ENCODE measurements at places on chromosomes 2 and 18. TPM values are rescaled to one million over a fixed set of nuclear protein-coding genes. Genes with fewer than 3 reads are reported as not detected.

- H3K27ac ChIP-seq: no peak overlapping the region
- no peaks in the 10 kb centered on the region for H3K27me3 ChIP-seq
- no peak for DNase-seq
- no peak overlapping the region for H3K4me3 ChIP-seq
- H3K4me1 ChIP-seq: peaks cover 9% of the 10 kb centered on the region
These were observed 4.9 kb downstream of the NEB start for GRCh38 chr2:151729415-151729811.

Gene ZNF804A
- total RNA-seq: 0.08 TPM

DNA sequence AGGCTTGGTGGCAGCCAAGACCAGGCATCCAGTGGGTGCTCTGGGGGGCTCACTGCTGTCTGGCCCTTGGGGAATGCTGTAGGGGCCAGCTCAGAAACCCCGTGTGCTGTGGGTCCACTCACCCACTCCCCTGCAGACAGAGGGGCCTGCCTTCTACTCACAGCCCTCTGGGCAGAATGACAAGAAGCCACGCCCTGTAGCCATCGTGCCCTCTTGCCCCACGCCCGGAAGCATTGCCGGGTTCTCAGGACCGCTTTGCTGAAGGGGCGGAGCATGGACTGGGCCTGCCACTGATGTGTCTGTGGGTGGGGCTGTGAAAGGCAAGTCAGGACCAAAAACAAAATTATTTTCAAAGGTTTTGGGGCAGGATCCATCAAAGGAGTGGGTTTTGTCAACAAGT lies 27.8 kb downstream of the GLI2 start:
- peak; percentile 35 for DNase-seq
- H3K4me3 ChIP-seq: no peak overlapping the region
- no peaks in the 10 kb centered on the region for H3K4me1 ChIP-seq
- no peaks in the 10 kb centered on the region for H3K36me3 ChIP-seq
- H3K27me3 ChIP-seq: peaks cover 7% of the 10 kb centered on the region

GRCh38 chr18:3456686-3457069 lies 6.7 kb downstream of the TGIF1 start:
- peaks cover 33% of the 10 kb centered on the region for H3K4me1 ChIP-seq
- peak overlapping the region; percentile 25 for H3K27ac ChIP-seq
- DNase-seq: no peak
- H3K36me3 ChIP-seq: peaks cover 24% of the 10 kb centered on the region

Gene POTEC
- total RNA-seq: not detected

DNA sequence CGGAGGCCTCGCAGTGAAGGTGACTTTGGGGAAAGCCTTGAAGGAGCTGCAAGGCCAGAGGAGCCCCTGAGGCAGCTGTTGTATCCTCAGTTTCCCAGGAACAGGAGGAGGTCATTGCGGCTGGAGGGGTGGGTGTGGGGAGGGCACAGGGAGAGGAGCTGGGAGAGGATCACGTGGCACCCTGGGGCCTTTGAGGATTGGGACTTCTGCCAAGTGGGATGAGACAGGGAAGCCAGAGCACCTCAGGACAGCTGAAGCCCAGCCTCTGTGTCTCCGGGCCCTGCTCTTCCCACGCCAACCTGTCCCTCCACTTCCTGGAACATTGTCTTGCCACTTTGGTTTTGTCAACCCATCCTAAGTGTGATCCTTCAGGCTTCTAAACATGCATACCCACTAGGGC lies 19.4 kb upstream of the RRM2 start:
- peaks cover 6% of the 10 kb centered on the region for H3K36me3 ChIP-seq
- no peaks in the 10 kb centered on the region for H3K4me1 ChIP-seq
- no peak for DNase-seq

- peaks cover 8% of the 10 kb centered on the region for H3K36me3 ChIP-seq
- H3K4me1 ChIP-seq: peaks cover 41% of the 10 kb centered on the region
- H3K4me3 ChIP-seq: peak within 1 kb of the TSS; percentile 73
- H3K27me3 ChIP-seq: no peaks in the 10 kb centered on the region
- H3K27ac ChIP-seq: peak within 1 kb of the TSS; percentile 98
These were observed at the start of gene ARHGAP15 for GRCh38 chr2:143128681-143129580. Gene ARHGAP15, plus strand, starts transcription at chr2:143129419.

Gene SLC4A5
- 3.2 TPM for total RNA-seq

- peaks cover 23% of the 10 kb centered on the region for H3K4me1 ChIP-seq
- H3K27ac ChIP-seq: peak overlapping the region; percentile 35
- peaks cover 7% of the 10 kb centered on the region for H3K27me3 ChIP-seq
- peak overlapping the region; percentile 42 for H3K4me3 ChIP-seq
These were observed 21.9 kb upstream of the ICOS start for GRCh38 chr2:203914546-203915182.

DNA sequence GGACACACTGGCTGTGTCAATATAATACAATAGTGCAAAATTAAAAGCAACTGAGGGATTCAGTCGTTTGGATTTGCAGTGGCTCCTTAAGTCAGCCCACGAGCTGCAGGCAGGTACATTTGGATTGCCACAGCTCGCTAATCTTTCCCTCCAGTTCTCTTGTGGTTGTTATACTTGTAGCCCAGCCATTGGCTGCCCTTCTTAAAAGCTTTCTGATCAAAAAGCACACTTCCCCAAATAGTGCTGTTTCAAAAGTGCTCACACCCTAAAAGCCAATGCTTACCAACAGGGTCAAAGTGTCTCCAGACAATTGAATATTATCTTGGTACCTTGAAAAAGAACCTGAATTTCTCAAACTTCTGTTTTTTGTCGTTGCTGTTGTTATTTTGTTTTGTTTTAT lies 404.7 kb upstream of the FAM98A start:
- H3K4me3 ChIP-seq: no peak overlapping the region
- no peaks in the 10 kb centered on the region for H3K36me3 ChIP-seq
- H3K4me1 ChIP-seq: no peaks in the 10 kb centered on the region
- no peak overlapping the region for H3K27ac ChIP-seq

Gene MRPL30
- total RNA-seq: 22.4 TPM

GRCh38 chr18:10013621-10014543 lies 100.1 kb downstream of the VAPA start:
- no peaks in the 10 kb centered on the region for H3K36me3 ChIP-seq
- H3K4me1 ChIP-seq: peaks cover 7% of the 10 kb centered on the region
- no peaks in the 10 kb centered on the region for H3K27me3 ChIP-seq
- no peak for DNase-seq
- no peak overlapping the region for H3K4me3 ChIP-seq

DNA sequence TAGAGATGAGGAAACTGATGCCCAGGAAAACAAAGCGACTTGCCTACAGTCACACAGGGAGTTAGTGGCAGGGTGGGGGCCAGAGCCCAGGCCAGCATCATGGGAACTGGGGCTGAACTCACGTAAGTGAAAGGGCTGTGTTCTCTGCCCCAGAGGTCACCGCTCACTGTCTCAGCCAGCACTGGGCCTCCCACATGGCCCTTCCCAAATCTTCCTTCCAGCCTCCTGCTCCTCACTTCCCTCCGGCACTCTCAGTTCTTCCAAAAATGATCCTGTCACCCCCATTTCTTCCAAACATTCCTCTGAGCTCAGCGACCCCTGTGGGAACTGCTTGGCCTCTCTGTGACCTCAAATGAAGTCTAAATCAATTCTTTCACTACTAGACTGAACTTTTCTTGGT lies 90.5 kb upstream of the TMEM247 start:
- H3K36me3 ChIP-seq: no peaks in the 10 kb centered on the region
- H3K27ac ChIP-seq: no peak overlapping the region
- no peak overlapping the region for H3K4me3 ChIP-seq
- no peak for DNase-seq
- H3K4me1 ChIP-seq: no peaks in the 10 kb centered on the region
- peaks cover 15% of the 10 kb centered on the region for H3K27me3 ChIP-seq

GRCh38 chr2:237378650-237379049 lies 35.3 kb downstream of the COL6A3 start:
- no peaks in the 10 kb centered on the region for H3K36me3 ChIP-seq
- no peaks in the 10 kb centered on the region for H3K4me1 ChIP-seq
- H3K27ac ChIP-seq: no peak overlapping the region
- no peak for DNase-seq

GRCh38 chr2:96175951-96176350 lies 30.7 kb upstream of the DUSP2 start:
- H3K27ac ChIP-seq: no peak overlapping the region
- no peaks in the 10 kb centered on the region for H3K36me3 ChIP-seq
- no peak for DNase-seq
- H3K4me3 ChIP-seq: no peak overlapping the region
- H3K4me1 ChIP-seq: peaks cover 20% of the 10 kb centered on the region
- no peaks in the 10 kb centered on the region for H3K27me3 ChIP-seq

- peaks cover 20% of the 10 kb centered on the region for H3K36me3 ChIP-seq
- no peak for DNase-seq
- no peak overlapping the region for H3K27ac ChIP-seq
- peaks cover 13% of the 10 kb centered on the region for H3K4me1 ChIP-seq
These were observed 385.8 kb downstream of the ZEB2 start for GRCh38 chr2:144133936-144134665.

- no peak overlapping the region for H3K4me3 ChIP-seq
- H3K4me1 ChIP-seq: no peaks in the 10 kb centered on the region
- H3K27me3 ChIP-seq: peaks cover 5% of the 10 kb centered on the region
- no peak for DNase-seq
- H3K36me3 ChIP-seq: no peaks in the 10 kb centered on the region
- H3K27ac ChIP-seq: no peak overlapping the region
These were observed 112.2 kb downstream of the MEIS1 start for GRCh38 chr2:66547118-66547517.

- no peaks in the 10 kb centered on the region for H3K4me1 ChIP-seq
- peaks cover 18% of the 10 kb centered on the region for H3K27me3 ChIP-seq
- H3K36me3 ChIP-seq: no peaks in the 10 kb centered on the region
- no peak overlapping the region for H3K4me3 ChIP-seq
- DNase-seq: no peak
These were observed 72.2 kb downstream of the CELF4 start for GRCh38 chr18:37493352-37493935.

Gene GALNT13
- not detected for total RNA-seq

DNA sequence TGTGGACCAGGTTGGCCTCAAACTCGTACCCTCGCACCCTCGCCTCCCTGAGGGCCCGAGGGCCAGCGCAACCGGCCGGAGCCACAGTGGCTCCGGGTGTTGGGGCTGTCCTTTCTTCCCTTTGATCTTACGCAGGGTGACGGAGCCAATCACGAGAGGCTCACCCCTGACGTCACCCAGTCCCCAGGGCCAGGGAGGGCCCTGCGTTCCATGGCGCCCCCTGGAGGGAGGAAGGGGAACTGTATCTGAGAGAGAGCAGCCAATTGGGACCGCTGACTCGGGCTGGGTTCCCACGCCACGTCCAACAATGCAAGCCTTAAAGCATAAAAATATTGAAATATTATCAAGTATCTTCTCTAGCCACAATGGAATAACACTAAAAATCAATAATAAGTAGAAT lies 432.8 kb upstream of the LRRTM4 start:
- H3K27ac ChIP-seq: no peak overlapping the region
- peaks cover 12% of the 10 kb centered on the region for H3K36me3 ChIP-seq
- H3K27me3 ChIP-seq: no peaks in the 10 kb centered on the region
- H3K4me1 ChIP-seq: no peaks in the 10 kb centered on the region

Gene DTNA
- not detected for total RNA-seq

GRCh38 chr2:135532581-135532980 lies 1.3 kb downstream of the R3HDM1 start:
- no peak for DNase-seq
- H3K36me3 ChIP-seq: no peaks in the 10 kb centered on the region
- no peak overlapping the region for H3K4me3 ChIP-seq
- H3K27ac ChIP-seq: no peak overlapping the region

GRCh38 chr2:2739231-2739795 lies 408.2 kb upstream of the MYT1L start:
- no peak for DNase-seq
- H3K4me3 ChIP-seq: no peak overlapping the region
- H3K36me3 ChIP-seq: no peaks in the 10 kb centered on the region
- H3K27ac ChIP-seq: no peak overlapping the region
- H3K27me3 ChIP-seq: peaks cover 21% of the 10 kb centered on the region
- H3K4me1 ChIP-seq: no peaks in the 10 kb centered on the region

DNA sequence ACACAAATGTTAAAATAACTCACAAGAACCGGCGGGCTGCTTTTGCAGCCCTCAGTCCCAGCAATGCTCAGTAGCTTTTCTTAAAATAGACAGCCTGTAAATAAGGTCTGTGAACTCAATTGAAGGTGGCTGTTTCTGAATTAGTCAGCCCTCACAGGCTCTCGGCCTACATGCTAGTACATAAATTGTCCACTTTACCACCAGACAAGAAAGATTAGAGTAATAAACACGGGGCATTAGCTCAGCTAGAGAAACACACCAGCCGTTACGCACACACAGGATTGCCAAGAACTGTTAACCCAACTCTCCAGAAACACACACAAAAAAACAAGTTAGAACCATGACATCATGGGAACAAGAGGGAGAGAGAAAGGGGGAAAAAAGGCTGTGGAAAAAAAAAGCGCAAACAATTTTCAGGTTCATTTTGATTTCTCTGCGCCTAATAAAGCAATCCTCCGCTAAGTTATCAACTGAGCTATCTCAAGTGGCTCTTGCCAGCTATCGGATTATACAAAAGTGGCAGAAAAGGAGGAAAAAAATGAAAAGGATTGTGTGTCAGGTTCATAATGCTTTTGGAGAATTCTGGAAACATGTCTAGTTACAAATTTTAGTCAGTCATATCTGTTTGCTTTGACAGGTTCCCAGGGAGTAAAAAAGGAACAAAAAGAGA lies 89.1 kb downstream of the ZEB2 start:
- peaks cover 40% of the 10 kb centered on the region for H3K4me1 ChIP-seq
- DNase-seq: peak; percentile 72
- H3K4me3 ChIP-seq: no peak overlapping the region
- H3K27ac ChIP-seq: no peak overlapping the region
- H3K27me3 ChIP-seq: no peaks in the 10 kb centered on the region
- peaks cover 25% of the 10 kb centered on the region for H3K36me3 ChIP-seq

- no peaks in the 10 kb centered on the region for H3K36me3 ChIP-seq
- peaks cover under 1% of the 10 kb centered on the region for H3K4me1 ChIP-seq
- no peak overlapping the region for H3K27ac ChIP-seq
These were observed 12.0 kb upstream of the E2F6 start for GRCh38 chr2:11477994-11478393.

- no peak overlapping the region for H3K27ac ChIP-seq
- H3K27me3 ChIP-seq: no peaks in the 10 kb centered on the region
These were observed 14.1 kb downstream of the KLF11 start for GRCh38 chr2:10057231-10058107.
